ENCODE measurements at places on chromosomes 11 and 22.

DNA sequence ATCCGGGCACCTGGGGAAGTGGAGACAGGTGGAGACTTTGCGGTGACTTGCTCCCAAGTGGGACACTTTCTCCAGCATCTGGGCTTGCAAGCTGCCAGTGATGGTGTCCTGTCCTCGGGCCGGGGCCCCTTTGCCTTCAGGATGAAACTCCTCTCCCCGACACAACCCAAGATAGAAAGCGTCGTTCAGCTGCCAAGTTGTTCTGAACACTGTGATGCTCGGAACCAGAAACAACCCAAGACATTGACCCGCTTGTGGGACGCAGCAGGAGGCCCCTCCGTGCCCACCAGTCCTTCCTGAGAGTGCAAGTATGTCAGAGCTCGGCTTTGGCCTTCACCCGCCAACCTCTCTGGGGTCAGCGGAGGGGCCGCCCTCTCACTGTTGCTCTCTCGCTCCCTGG, 31.3 kb downstream of the LINC01488 start:
- no peak for DNase-seq

- no peak for DNase-seq
Observed at GRCh38 chr11:92536883-92537282, 312.3 kb downstream of the FAT3 start.

- no peak for DNase-seq
Observed at GRCh38 chr11:567629-568292, 7.0 kb downstream of the RASSF7 start.

GRCh38 chr11:24348908-24349307, 147.9 kb upstream of the LUZP2 start:
- no peak for DNase-seq

DNA sequence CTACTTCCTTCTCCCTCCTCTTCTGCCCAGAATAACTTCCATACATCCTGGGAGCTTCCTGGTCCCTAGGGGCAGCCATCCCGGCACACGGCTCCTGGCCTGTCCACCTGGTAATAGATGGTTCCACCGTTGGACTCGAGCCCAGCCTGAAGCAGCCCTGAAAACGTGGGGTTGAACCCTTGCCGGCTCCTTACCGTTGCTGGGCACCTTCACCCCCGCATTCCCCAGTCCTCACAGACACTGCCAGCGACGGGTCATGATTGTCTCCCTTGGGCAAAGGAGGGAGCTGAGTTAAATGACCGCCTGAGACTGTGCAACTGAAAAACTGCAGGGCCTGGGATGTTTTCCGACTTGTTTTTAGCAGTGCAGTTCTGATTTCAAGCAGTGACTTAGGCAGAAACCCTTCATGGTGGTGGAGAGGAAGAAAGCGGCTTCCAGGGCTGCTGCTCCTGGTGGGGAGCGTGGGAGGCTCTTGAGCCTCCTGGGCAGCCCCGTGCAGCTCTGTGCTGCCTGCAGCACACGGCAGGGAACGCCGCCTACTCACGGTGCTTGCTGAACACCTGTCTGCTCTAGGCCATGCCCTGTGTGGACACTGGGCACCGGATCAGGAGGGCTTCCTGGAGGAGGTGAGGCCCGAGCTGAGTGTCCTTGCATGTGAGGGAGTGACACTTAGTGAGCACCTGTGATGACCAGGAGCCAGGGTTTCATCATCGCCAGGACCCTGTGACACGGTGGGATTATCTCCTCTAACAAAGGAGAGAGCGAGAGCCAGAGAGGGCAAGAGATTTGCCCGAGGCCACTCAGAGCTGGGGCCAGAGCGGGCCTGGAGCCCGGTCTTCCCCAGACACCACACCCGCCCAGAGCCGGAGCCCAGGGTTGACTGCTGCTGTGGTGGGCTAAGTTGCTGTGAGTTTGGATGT, 77.4 kb downstream of the FBLN1 start:
- DNase-seq = no peak

All from HFFc6 (cell line).